OCI-M1 (cell line): ENCODE measurements at places on chromosomes 2 and 18.
A peak's percentile ranks its signal among the peaks of the same experiment; 100 is the strongest.

DNA sequence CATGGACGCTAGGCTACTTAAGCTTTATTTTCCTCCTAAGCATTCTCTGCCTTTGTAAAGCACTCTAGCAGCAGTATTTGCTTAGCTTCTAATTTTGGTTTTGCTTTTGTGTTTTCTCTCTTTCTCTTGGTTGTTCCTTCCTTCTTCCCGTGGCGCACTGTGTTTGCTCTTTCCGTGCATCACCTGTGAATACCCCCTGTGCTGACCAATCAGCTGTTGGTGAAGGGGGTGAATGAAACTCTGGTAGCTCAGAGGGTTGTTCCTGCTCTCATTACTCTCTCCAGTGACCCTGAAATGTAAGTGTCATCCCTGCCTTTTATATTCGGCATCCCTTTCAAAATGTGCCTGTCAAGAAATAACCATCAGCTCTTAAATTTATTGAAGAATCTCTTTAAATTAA lies 45.5 kb upstream of the TNFRSF11A start:
- DNase-seq = no peak

GRCh38 chr2:152115952-152116351 lies 17.1 kb upstream of the CACNB4 start:
- DNase-seq = no peak

DNA sequence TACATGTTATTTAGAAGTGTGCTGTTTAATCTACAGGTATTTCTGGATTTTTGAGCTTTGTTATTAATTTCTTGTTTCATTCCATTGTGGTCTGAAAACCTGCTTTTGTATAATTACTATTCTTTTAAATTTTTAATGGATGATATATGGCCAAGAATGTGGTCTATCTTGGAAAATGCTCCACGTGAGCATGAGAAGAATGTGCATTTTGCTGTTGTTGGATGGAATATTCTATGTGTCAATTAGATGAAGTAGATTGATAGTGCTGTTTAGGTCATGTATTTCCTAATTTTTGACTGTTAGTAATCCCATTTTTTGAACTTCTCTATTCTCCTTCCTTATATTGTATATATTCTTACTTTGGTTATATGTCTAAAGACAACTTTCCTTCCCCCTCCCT lies 19.9 kb upstream of the TTN start:
- no peak for DNase-seq

- DNase-seq = no peak
Measured at GRCh38 chr2:23402205-23402740, 17.3 kb downstream of the KLHL29 start.

DNA sequence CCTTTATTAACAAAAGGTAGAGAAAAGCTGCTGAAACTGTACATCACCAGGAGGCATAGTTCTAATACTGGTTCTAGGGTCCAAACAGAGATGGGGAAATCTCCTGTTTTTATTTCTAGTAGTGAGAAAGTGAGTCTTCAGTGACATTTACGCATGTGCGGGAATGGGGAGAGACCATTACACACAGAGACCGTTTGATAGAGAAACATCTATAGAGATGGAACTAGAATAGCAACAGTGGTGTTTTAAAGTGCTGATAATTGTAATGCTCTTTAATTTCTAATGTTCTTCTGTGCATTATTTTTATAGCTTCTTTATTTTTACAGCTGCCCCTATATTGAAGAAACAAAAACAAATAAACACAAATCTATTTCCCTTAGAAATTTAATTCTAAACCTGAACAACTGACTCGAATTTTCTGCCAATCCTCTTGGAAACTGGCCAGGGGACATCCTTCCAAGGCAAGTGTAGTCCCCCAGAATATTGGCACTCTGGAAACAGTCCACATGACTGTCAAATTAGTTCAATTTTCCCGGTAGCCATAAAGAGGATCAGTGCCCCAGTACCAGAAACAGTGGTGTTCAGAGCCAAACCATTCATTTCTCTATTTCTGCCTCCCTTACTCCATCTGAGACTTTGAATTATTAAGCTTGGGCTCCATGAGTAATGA lies 260.9 kb downstream of the ICOS start:
- DNase-seq = no peak

DNA sequence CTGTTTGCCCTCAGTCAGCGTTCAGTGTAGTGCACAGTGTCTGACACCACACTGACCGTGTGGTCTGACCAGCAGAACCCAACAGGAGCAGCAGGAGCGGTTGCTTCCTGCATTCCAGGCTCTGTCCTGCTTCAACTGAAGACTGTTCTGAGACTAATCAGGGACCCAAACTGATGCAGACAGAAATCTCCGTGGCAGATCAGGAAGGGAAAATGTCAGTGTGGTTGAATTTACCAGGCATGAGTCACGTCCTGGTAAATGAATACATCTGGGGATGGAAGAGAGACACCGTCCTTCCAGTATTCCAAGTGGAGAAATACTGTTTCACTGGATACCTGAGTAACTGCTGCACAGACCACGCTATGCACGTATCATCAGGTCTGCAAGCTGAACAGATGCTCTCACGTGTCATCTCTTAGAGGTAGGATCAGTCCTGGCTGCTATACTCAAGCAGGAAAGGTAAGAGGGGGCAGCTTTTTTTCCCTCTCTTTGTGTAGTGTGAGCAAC lies 223.6 kb upstream of the EPAS1 start:
- no peak for DNase-seq

DNA sequence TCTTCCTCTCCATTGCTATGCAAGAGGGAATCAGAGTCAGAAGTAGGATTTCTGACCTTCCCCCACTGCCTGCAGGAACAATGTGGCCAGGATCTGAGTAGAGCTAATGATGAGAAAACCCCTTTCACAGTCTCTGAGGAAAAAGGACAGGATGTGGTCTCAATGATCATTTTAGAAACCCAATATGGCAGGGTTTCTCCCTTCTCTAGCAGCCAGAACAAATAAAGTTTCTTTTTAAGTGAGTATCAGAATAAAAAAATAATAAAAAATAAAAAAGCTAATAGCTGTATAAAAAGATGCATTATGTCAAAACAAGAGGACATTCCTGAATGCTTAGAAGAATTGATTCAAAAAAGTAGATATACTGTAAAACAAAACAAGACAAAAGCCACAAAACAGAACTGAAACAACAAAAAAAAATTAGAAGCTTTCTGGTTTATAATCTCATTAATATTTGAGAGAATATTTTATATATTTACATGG lies 1124.9 kb upstream of the ZEB2 start:
- no peak for DNase-seq

DNA sequence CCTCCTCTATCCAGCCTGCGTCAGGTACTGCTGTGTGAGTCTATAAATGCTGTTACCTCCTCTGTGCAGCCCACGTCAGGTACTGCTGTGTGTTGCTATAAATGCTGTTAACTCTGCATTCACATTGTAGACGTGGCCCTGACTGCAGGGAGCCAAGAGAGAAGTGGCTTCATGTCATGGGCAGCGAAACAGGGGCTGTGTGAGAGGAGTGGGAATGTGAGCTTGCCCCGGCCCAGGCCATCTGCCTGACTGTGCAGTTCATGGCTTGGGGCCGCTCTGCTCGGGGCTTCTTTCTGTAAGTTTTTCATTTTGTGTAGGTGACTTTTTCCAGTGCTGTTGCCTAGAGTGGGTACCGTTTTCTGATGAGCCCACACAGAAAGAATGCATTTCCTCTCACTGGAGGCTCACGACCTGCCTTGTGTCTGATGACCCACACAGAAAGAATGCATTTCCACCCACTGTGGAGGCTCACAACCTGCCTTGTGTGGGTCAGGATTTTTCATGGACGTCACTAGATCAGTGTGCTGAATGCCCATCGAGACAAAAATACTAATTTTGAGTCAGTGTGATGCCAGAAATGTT lies 104.5 kb downstream of the SNTG2 start:
- no peak for DNase-seq

GRCh38 chr2:30300456-30301221 lies 69.3 kb downstream of the LBH start:
- no peak for DNase-seq

- DNase-seq = peak; percentile 55
Measured at GRCh38 chr2:209425471-209426071, 1.7 kb downstream of the MAP2 start.

DNA sequence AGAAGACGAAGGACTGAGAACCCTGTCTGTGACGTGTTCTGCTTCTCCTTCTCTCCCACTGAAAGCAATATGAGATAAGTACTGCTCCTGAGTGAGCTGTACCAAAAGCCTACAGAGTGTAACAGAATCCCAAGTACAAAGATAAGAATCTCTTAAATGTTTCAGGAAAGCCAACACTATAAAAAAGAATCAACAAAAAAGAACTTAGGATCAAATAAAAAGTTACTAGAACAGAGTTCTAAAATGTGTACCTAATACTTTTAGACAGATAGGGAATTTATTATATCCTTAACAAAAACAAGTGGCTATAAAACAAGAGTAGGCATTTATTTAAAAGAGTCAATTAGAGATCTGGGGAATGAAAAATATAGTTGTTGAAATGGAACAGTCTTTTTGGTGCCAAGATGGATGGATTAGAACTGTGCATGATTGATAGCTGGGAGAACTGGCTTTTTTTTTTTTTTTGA lies 49.0 kb downstream of the NCOA1 start:
- no peak for DNase-seq

- DNase-seq = no peak
Measured at GRCh38 chr2:46748121-46748520, 167.5 kb downstream of the MCFD2 start.

- peak; percentile 58 for DNase-seq
Measured at GRCh38 chr2:38465789-38466127, 88.7 kb upstream of the ATL2 start.

DNA sequence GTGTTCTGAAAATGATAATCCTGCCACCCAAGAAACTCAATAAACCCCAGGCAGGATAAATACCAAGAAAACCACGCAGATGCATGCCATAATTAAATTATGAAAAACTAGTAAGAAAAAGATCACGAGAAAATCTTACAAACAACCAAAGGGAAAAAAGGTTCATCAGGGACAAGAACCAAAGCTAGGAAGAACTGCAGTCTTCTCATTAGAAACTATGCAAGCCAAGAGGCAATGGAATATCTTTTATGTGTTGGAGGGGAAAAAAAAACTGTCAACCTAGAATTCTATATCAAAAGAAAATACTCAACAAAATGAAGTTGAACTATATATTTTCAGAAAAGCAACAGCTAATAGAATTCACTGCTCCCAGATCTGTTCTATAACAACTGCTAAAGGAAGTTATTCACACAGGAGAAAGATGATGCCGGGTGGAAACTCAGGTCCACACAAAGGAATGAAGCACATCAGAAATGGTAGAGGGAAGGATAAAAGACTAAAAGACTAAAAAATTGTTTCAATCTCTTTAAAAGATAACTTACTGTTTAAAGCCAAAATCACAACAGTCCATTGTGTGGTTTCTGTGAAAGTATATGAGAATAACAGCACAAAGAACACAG lies 55.0 kb downstream of the NDUFA10 start:
- DNase-seq = peak; percentile 24

- no peak for DNase-seq
Measured at GRCh38 chr2:173547499-173547898, 192.8 kb downstream of the CDCA7 start.

- DNase-seq = no peak
Measured at GRCh38 chr2:7999683-8000476, 682.0 kb upstream of the ID2 start.

DNA sequence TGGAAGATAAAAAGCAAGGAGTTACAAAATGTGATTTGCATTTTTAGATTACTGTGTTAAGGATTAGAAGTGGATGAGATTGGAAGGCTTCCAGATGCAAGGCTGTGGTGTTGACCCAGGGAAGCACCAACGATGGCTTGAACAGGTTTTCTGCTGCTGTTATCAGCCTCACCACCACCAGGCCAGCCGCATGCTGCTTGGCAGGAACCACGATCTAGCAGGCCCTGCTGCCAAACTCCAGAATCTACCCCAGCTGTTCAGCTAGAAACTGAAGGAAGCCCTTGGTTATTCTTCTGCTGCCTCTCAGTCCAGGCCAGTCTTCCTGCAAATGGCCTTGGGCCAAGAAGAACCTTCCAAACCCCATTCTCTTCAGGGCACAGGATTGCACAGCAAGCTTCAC lies 133.9 kb downstream of the MTCL1 start:
- peak; percentile 78 for DNase-seq

DNA sequence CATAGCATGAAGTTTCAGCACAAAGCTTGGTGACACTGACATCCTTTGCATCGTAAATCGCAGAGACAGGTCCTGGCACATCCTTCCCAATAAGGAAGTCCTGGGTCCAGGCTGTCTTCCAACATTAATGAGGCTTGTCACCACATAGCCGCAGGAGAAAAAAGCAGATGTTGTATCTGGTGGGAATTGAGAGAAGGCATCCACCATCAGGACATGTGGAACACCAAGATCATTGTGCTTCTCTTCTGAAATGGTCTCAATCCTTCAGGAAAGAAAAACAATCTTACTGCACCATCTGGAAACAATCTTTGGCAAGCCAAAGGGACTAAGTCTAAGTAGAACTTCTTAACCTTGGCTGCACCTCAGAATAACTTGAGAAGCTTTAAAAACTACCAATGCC lies 119.0 kb upstream of the ARHGAP28 start:
- no peak for DNase-seq

- no peak for DNase-seq
Measured at GRCh38 chr18:9751371-9752031, 43.4 kb downstream of the RAB31 start.

DNA sequence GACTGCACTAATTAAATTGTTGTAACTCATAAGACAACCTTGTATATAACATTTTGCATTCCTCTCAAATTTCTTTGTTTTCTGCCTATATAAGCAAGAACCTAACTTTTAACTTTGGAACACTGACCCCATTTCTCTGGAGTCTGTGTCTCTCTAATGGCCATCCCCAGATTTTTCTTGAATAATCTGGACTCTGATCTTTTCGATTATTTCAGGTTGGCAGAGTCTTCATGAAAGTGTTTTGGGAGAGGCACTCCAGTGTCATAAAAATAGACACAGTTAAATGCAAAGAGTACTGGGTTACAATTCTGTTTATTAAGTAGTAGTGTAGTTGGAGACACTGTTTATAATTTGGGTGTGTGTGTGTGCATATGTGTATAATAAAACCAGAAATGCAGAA lies 1467.7 kb upstream of the CELF4 start:
- no peak for DNase-seq

DNA sequence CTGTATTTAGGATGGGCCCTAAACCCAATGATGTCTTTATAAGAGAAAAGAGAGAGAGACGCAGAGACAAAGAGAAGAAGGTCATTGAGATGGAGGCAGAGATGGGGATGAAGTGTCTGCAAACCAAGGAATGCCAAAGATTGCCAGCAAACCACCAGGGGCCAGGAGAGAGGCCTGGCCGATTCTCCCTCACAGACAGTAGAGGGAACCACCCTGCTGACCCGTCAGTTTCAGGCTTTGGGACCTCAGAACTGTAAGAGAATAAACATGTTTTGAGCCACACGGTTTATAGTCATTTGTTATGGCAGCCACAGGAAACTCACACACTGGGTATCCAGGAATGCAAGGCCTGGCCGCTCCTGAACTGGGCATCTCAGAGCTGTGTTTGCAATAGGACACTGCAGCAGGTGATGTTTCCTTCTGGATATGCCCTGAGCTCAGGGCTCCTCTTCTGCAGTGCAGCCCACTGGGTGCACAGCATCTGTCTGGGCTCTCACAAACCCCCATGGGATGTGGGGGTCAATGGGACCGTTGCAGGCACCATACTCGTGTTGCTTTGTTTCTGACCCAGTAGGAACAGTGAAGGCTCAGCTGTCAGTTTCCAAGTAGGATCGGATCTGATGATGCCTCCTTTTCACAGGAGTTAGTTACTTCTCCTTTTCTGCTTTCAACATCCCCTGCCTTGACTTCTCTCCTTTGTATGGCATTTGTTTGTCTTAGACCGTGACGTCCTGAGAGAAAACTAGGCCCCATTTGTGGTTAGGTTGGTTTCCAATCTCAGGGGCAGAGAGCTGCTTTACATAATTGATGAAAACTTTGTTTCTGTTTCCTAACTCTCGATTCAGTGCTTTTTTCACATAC lies 20.8 kb downstream of the PTPN18 start:
- peak; percentile 14 for DNase-seq
